ENCODE measurements at places on chromosomes 12 and 14.

- DNase-seq, result no peak
Observed at GRCh38 chr14:93535537-93535936, 104.8 kb downstream of the UNC79 start.

GRCh38 chr12:64889434-64890216, 65.2 kb downstream of the TBC1D30 start:
- DNase-seq, result no peak

- DNase-seq, result no peak
Observed at GRCh38 chr14:22837114-22837749, 847 bp downstream of the MMP14 start.

DNA sequence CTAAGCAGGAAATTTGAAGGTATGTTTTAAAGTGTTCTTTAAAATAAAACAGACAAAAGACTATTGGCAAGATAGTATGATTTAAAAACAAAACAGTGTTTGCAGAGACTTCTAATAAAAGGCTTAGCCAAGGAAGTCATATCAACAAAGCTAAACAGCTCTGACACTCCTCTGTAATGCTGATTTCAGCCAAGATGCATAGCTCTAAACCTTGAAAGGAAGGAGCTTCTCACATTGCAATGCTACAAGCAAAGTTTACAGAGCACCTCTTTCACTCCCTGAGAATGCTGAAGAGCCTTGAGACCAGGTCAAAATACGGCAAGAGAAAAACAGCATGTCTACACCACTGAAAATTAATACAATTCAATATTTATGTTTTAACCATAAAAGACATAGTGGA, 51.8 kb downstream of the PARP11 start:
- no peak for DNase-seq

DNA sequence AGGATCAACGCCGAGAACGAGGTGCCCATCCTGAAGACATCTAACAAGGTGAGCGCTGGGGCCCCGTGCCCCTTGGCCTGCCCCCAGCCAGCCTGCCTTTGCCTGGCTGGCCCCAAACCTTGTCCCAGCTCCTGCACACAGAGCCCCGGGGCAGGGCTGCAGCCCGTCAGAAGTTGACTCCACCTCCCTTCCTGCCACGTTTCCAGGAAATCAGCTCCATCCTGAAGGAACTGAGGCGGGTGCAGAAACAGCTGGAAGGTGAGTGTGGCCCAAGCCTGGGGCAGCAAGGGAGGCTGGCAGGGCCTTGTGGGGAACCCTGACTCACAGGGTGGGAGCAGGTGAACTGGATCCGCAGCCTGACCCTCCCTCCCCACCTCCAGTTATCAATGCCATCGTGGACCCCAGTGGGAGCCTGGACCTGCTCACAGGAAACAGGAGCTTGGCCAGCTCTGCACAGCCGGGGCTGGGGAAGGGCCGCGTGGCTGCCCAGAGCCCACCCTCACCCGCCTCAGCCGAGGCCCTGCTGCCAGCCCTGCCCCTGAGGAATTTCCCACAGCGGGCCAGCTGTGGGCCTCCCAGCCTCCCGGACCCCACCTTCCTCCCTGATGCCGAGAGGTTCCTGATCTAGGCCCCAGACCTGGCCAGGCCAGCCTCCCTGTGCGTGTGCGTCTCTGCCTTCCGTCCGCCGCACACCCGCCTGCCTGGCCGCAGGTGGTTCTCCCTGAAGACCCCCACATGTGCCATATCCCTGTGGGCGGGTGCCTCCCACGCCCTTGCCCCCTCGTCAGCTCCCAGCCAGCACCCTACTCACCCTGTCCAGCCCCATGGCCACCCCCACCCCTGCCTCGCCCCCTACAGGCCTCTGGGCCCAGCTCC, 29.5 kb downstream of the CEP170B start:
- no peak for DNase-seq

DNA sequence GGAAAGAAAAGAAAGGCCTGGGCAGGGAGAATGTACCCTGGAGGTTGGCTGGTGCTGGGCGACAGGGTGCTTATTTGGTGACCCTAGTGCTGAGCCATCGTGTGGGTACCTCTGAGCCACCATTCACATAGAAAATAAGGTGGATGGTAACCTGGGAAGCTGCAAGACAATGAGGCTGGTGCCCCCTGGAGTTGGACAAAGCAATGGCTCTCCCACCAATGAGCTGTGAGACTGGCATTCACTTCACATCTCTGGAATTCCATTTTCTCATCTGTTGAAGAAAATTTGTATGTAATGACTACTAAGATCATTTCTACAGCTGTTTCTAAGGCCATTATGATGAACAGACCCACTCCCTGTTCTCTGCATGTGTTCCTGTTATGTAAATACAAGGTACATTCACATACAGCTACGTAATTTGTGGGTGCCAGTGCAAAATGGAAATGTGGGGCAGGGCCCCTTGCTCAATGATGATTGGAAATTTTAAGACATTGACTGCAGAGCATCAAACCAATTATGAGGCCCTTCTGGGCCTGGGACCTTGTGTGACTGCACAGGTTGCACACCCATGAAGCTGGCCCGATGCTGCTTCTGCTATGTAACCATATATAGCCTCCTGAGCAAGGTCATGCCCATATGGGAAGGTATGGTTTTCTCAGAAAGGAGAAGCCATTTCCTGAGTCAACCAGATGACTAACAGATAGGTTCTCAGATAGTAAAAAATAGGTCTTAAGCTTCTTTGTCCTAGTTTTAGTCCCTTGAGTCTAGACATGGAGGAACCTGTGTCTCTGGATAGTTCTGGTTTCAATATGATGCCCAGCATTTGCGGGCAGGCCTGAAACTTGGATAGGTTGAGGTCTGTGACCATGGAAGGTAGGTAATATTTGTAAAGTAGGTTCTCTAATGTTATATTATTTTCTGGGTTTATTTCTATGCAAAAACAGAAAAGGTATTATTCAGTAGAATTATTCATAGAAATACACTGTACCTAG, 63.4 kb upstream of the IGF1 start:
- DNase-seq, result no peak

- no peak for DNase-seq
Observed at GRCh38 chr14:93731753-93732152, 56.5 kb downstream of the PRIMA1 start.

GRCh38 chr12:131430158-131430742, 280.6 kb upstream of the SFSWAP start:
- no peak for DNase-seq

DNA sequence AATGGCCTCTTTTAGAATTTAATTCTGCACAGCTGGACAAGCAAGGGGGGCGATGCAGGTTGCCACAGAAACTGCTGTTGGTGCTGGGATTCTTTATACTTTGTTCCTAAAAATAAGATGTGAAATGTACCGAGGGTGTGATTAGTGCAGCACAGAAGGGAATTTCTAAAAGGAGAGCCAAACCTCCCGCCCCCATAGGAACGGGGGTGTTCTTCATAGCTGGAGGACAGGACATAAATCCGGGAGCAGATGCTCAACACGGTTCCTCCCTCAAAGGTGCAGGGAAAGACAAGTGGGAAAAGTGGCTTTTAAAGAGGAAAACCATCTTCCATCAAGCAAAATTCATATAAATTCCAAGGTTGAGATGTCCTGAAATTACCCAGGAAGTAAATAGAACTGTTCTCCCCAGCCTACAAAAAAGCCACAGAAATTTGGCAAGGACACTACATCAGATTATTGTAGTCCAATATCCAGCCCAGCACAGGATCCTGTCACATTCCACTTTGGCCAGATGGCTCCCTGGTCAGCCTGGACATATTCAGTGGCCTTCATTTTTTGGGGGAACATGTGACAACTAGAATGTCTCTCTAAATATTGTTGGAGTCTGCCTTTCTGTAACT, 51.4 kb upstream of the TMX1 start:
- no peak for DNase-seq

DNA sequence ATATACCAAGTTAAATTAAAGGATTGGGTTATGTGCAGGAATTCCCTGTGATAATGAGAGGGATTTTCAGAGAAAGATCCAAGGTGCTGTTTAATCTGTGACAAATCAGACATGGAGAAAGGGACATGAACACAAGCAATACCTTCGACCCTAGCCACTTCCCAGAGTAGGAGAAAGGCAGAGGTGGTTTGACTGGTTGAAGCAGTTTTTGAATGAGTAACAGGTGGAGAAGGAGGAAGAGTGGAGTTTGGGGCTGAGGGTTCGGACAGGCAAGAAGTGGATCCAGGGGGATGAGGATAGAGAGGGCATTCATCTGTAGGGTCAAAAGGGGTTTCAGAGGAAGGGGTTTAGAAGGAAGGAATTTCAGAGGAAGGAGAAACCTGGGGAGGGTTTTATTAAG, 27.4 kb upstream of the A2M start:
- DNase-seq, result no peak

- no peak for DNase-seq
Observed at GRCh38 chr12:79897617-79898016, 37.3 kb downstream of the PPP1R12A start.

DNA sequence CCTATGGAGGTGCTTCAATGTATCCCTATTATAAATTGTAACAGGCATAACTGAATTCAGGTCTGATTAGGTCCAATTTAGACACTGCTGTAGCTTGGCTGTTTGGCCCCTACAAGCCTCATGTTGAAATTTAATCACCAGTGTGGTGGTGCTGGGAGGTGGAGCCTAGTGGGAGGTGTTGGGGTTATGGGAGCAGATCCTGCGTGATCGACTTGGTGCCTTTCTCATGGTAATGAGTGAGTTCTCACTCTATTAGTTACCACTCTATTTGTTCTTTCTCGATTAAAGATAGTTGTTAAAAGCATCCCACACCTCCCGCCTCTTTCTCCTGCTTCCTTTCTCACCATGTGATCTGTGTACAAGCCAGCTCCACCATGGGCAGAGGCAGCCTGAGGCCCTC, 122.1 kb downstream of the FOXA1 start:
- DNase-seq, result no peak

- no peak for DNase-seq
Observed at GRCh38 chr14:99522934-99523703, 41.9 kb downstream of the CCNK start.

- DNase-seq, result no peak
Observed at GRCh38 chr12:49873361-49873934, 30.3 kb downstream of the FAIM2 start.

DNA sequence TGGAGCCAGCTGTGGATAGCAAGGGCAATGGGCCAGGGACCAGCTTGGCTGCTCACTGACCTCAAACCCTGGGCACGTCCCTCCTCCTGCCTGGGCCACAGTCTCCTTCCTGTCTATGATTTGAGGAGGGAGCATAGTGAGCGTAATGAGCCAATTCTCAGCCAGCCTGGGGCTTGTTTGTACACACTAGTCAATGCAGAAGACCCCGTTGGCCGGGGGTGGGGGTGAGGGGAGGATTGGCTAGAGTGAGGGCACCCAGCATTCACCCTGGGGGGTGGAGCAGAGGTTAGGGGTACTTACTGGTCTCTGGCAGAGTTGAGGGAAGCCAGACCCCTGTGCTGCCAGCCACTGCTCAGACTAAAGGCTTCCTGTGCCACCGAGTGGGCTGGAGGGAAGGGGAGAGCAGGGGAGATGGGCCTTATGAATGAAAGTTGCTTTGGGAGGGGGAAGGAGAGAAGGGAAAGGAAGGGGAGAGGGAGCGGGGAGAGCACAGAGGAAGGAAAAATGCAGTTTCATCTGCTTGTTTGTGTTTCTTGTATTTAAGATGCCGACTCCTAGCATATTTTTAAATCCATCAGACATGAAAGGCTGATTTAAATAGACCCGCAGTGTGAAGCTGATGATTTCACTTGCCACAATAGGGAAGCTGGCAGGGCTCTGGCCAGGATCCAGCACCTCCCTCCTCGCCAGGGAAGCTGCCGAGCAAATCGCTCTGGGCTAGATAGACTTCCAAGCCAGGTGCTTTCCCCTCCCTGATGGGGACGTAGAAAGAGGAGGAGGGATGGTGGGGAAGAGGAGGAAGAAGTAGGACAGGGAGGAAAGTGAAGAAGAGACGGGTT, 114.0 kb downstream of the PRMT8 start:
- DNase-seq, result no peak

DNA sequence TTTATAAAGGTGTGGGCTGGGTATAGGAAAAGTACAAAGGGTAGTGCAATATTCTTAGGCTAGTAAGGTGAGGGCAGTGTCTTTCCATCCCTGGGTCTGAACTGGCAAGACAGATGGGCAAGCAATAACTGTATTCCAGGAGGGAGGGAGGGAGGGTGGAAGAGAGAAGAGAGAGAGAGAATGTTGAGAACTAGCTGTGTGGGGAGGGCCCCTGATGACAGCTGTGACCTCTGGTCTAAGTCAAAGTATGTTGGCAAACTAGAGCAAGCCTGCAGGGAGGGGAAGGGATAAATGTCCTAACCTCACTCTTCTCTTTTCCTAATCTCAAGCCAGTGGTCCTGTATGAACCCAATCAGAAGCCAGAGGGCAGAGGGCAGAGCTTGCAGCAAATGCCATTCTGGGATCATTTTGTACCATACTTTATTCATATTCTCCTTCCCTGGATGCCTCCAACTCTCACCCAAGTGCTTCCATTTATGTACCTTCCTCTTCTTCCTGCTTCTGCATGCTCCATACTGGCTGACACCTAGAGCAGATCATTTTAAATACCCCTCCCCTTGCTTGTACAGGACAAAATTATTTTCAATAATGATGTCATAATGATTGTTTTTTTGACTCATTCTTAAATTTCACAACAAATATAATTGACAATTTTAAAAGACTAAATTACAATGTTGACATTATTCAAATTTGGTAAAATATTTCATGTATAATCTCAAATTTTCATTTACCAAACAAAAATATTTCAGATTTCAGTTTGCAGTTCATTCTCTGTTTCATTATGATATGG, 75.9 kb downstream of the AKAP6 start:
- DNase-seq, result no peak

DNA sequence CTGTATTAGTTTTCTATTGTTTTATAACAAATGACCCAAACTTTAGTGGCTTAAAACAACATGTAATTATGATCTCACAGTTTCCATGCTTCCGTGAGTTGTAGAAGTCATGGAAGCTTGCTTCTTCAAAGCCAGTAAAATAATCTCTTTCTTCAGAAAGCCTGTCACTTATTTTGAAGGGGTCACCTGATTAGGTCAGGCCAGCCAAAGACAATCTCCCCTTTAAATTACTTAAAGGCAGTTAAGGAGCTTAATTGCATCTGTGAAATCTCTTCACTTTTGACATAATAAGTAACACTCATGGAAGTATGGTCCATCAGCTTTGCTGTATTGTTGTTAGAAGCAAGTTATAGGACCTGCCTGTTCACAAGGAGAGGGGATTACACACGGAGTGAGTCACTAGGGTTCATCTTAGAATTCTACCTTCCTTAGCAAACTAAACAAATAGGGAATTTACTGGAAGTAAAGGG, 89.8 kb downstream of the FAR2 start:
- DNase-seq, result no peak

- DNase-seq, result no peak
Observed at GRCh38 chr14:75313294-75313693, 34.7 kb downstream of the FOS start.

GRCh38 chr12:5723711-5724252, 221.3 kb downstream of the ANO2 start:
- no peak for DNase-seq

DNA sequence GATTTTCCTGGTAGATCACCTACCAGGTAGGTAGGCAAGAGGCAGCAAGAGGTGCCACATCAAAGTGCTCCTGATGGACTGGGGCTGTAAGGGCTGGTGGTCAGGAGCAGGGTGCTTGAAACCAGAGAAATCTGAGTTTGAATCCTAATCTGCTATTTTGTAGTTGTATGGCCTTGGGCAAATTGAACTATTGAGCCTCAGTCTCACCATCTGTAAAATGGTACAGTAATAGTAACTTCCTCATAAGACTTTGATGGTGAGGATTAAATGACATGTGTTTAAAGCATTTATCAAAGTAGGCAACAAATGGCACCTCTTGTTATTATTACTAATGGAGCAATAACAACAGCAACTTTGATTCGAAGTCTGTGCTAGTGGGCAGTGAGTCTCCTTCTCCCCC, 32.0 kb downstream of the JDP2 start:
- no peak for DNase-seq

GRCh38 chr12:40614923-40615322, 77.3 kb upstream of the CNTN1 start:
- no peak for DNase-seq

Data from GM12892 (cell line).